ENCODE measurements at places on chromosomes 7 and 10.

DNA sequence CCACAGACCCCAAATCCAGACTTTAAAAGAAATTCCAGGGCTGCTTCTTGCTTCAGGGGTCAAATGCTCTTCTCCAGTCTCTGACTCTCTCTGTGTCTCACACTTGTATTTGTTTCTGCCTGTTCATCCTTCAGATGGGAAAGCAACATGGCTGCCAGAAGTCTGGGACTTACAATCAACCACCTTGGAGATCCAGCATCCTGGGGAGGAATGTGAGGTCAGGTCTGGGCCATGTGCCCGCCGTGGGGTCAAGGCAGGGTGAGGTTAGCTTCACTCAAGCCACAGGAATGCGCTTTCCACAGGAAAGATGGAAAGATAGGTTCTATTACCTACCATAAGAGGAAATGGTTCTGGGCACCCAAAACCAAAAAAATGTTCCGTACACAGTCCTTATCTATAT, 34.3 kb upstream of the NPVF start:
- DNase-seq: no peak

DNA sequence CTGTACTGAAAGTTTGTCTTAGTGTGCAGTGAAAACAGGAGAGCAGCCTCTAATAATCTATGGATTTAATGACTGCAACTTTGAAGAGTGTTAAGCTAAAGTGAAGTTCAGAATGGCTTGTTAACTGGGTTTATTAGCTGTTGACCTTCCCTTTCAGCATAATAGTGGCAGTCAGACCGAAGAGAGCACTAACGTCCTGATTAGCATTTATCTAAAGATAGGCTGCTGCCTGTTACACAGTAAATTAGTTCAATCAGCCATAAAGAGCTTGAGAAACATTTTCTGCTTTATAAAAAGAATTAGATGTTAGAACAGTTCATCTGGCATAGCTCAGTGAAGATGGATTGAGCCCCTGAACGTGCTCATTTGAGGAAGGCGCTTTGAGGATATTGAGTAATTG, 433.0 kb downstream of the AUTS2 start:
- no peak for DNase-seq

DNA sequence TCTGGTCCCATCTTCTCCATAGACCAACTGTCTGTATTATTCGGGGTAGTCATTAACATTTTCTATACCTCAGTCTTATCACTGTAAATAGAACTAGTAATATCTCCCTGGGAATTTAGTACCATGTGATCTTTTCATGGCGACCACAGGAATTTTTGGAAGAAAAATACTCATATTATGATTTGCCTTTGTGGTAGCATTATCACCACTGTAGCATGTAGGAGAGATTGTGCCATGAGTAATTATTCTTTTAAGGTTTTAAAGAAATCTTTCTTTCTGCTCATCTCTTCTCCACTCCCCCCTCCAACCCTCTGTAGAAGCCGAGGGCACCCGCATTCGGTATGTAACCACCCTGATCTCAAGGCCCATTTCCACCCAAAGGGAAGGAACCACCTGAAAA, 25.0 kb downstream of the ZNF365 start:
- no peak for DNase-seq

GRCh38 chr7:100109521-100110163, 8.2 kb downstream of the AP4M1 start:
- DNase-seq: peak; percentile 31

GRCh38 chr10:20596911-20597310, 300.2 kb downstream of the NEBL start:
- no peak for DNase-seq

DNA sequence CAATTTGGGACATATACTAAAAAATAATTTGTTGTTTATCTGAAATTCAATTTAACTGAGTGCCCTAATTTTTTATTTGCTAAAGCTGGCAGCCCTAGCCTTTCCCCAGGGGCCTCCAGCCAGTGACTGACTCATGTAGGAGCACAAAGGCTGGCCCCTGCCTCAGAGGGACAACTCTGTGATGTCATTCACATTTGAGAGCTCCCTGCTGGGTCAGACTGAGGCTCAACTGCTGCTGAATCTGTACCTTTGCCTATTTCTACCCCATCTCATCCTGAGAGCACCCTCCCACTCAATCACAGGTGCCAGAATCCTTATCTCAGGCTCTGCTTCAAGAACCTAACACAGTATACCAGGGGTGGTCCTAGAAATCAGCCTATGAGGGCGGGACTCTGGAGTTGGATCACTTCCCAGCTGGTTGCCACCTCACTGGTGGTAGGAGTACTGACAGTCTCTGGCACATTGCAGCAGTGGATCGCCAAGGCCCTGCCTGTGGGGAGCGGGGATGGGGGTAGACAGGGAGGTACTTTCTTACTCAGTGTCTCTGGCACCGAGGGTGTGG, 11.6 kb downstream of the GCK start:
- DNase-seq: peak; percentile 46

- no peak for DNase-seq
These were observed 315.0 kb downstream of the CRPPA start for GRCh38 chr7:16106300-16106699.

DNA sequence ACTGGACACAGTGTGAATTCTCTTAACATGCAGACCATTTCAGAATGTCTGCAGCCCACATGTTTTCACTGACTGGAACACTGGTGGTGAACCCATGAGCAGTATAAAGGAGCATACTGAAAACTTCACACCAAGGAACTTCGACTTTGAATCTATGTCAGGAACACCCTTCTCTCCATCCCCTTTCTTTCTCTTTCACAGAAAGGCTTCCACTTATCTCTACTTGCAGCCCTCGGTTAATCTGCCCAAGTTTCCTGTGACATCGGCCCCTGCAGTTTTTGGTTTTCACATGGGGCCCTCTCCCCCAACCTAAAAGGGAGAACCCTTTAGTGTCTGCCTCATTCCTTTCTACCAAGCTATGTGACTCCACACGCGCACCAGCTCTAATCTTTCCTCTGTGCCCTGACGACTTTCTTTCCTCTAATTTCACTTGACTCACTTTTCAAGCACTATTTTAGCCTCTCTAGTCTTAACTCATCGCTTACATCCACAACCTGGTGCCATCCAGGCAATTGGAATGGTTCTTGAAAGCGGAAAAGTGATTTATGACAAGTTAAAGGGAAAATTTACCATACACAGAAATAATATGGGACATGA, 70.1 kb downstream of the RELN start:
- no peak for DNase-seq

DNA sequence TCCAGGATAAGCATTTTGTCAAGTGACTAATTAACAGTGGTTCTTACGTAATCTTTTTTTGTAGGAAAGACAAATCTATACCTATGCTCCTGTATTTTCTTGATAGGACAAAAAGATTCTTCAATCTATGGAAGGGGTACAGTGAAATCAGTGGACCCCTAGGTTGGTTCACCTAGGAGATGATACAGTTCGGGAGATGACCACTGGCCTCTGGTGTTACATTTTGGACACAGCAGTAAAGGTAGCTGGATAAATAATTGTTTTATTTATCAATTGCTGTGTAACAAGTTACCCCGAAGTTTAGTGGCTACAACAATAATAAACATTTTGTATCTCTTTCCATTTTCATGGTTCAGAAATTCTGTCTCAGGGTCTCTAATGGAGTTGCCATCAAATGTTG, 288.2 kb upstream of the MAGI2 start:
- no peak for DNase-seq

DNA sequence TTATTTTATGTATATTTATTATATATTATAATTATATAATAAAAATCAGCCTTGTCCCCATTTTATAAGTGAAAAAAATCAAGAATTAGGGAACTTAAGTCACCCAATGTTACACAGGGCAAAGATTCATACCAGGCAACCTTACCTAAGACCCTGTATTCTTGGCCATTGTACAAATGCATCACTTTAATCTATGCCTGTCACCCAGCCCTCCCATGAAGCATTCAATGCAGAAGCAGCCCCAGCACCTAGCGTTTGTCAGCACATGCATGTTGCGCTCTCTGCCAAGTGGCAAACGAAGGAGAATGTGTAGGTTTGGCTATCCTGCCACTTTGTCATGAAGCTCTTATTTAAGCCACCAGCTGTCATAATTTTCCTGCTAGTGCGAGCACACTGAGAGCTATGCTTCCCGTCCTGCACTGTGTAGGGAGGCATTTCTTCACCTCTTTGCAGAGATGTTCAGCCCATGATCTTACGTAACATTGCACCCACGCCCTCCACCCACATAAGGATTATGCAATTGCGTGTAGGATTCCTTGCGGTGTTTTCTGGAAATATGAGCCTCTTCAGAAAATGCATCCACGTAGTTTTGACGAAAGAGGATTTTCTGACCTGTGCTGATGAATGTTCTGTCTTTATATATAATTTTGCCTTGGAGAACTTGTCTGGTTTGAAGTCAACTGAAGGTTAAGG, 7.7 kb upstream of the COBL start:
- peak; percentile 82 for DNase-seq

DNA sequence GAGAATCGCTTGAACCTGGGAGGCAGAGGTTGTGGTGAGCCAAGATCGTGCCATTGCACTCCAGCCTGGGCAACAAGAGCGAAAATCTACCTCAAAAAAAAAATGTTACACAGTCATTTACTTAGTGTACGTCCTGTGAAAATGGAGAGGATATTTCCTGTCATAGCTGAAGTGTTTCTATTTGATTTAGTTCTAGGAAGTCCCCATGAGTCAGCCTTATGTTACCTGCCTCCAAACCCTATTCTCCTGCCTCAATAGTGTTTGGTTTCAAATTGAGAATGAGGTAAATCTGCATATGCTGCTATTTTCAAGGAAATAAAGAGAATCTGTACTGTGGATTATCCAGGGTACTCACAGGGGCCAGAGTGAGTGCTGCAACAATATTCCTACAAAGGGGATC, 1284.5 kb upstream of the AUTS2 start:
- no peak for DNase-seq

DNA sequence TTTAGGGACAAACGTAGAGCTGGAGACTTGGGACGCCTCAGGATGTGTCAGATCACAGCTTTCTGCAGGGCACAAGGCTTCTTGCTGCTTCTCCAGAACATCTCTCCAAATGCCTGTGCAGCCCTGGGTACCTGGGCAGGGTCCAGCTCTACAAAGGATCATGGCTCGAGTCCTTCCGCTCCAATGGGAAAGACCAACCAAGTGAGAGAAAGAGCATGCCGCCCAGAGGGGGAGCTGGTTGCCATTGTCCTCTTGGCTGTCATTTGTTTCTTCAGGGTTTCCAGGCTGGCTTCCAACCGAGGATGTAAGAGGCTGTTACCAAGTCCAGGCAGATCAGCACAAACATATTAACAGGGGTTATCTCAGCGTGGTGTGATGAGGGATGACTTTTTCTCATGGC, 5.6 kb upstream of the LEP start:
- no peak for DNase-seq

DNA sequence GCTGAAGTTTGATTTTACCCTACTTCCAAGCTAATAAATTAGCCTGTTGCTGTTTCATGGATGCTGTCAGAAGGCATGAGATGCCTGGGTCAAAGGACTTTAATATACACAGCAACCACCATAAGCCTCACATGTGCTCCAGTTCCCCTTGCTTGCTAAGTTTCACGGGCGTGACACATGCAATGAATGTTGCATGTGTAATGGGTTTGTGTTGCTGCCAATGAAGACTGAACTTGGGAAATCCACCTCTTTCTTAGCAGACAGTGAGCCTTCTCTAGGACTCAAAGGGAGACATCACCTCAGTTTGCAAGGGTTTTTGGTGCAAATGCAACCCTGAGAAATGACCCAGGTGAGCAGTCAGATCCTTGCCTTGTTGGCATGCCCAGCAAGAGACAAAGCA, 505.5 kb upstream of the PODXL start:
- DNase-seq: no peak

GRCh38 chr7:13153742-13154141, 466.3 kb downstream of the ARL4A start:
- DNase-seq: no peak

GRCh38 chr10:25261558-25261957, 86.8 kb downstream of the GPR158 start:
- no peak for DNase-seq

- DNase-seq: peak; percentile 79
These were observed 40.6 kb downstream of the MICALL2 start for GRCh38 chr7:1418505-1419309.

GRCh38 chr7:70410134-70410750, 721.7 kb upstream of the GALNT17 start:
- no peak for DNase-seq

DNA sequence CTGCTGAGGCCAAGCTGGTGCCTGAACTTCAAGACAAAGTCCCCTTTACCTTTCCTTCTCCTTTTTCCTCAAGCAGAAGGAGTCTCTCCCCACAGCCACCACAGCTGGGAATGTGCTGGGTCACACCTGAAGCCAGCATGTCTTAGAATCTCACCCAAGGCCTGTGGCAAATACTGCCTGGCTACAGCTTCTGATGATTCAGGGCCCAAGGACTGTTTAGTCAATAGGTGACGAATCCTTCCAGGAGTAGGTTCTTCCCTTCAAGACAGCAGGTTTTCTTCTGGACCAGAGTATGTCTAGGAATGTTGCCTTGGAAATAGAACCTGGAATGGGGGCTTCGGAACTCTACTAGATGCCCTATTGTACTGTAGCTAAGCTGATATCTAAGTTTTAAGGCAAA, 374.6 kb downstream of the KIF20B start:
- no peak for DNase-seq

DNA sequence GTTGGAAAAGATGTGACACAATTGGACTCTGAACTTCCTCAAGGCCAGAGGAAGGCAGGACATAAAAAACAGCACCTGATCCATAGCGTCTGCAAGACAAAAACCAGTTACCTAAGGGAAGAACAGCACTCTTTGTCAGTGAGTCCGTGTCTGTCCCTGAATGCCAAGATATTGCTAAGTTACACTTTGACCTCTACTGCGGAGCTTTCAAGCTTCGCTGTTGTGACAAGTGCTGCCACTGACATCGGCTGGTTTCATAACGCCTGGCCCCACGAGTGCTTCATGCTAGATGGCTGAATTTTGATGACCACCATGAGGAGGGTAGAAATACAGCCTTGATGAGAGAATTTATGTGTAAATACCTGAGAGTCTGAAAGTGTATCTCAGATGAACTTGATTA, 49.7 kb upstream of the JAZF1 start:
- DNase-seq: no peak

GRCh38 chr7:74183653-74184450, 9.7 kb downstream of the EIF4H start:
- DNase-seq: peak; percentile 54

DNA sequence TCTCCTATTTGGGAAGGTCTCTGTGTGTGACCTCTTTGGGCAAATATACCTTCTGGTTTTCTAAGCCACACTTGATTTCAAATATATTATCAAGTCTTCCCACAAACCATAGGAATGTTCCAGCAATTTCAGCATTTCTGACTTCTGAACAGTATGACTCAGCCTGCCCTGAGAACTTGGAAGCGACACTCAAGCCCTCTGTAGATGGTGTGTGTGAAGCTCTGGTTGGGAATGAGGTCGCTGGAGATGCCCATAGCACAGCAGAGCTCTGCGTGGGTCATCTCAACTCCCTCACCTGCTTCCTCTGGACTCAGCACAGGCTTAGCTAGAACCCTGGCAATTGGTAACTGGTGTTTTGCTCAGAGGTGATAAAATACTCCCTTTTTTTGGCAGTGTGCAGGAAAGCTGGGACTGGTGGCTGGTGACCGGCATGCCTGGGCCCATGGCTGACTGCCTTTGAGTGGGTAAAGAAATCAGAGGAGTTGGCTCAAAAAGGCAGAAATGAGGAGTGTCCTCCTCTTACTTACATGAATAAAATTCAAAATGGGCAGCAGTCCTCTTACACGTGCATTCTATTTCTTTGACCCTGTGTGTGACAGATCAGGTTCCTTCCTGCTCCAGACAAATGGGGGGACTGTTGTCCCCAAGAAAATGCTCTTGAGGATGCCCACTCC, 87.5 kb upstream of the NRP1 start:
- no peak for DNase-seq

Measured in NB4 (cell line).